ENCODE measurements at places on chromosomes 4 and X.

- no peak for DNase-seq
Measured at GRCh38 chrX:33908898-33909297, 223.2 kb downstream of the FAM47A start.

- DNase-seq = no peak
Measured at GRCh38 chrX:8849945-8850344, 48.8 kb upstream of the FAM9A start.

DNA sequence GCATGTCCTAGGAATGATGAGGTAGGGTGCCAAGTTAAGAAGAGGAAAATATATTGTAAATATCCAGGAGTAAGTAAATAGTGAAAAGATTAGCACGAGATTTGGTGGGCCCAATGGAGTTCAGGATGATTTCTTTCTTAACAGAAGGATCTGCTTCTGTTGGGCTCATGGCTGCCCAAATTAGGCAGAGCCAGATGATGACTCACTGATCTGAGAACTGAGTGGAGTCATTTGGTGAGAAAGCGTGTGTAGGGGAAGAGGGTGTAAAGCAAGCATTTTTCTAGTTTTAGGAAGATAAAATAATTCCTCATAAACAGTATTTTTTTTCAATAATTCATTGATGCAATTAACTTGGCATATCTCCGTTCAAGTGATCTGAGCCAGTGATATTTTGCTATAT lies 1.6 kb downstream of the TBX22 start:
- no peak for DNase-seq

- no peak for DNase-seq
Measured at GRCh38 chrX:41131766-41132165, 46.5 kb downstream of the USP9X start.

GRCh38 chr4:139603576-139604410 lies 47.8 kb upstream of the SETD7 start:
- no peak for DNase-seq

DNA sequence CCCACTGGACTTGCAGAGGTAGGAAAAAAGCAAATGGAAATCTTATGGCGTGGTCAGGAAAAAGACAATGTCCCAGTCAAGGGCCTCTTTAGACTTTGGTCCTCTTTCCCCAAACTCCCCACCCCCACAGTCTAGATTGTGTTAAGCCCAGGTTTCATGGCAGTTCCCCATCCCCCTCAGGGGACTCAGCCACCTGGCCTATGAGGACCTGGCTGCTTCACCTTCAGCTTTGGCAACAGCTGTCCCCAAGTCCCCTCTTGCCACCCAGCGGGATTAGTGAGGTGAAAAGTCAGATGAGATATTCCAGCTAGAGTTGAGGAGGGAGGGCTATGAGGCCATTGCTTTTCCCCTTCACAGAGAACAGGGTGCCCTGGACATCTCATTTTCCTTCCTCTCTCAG lies 457 bp downstream of the RIPPLY1 start:
- DNase-seq = no peak

DNA sequence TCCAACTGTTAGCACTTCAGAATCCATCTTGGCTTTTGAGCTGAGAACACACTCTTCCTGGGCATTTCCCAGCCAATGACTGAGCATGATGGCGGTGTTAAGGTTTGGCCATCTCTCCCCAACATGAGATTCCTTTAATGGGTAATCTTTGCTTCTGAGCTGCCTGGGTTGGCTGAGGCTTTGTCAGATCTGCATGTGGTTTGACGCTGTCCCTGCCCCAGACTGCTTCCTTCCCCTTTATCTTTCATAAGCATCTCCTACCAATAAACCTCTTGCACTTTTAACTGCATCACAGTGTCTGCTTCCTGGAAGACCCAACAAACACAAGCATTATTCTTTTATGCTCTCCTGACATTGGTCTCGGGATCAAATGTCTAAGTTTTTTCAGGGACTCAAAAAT lies 31.5 kb upstream of the DIPK2B start:
- DNase-seq = no peak

DNA sequence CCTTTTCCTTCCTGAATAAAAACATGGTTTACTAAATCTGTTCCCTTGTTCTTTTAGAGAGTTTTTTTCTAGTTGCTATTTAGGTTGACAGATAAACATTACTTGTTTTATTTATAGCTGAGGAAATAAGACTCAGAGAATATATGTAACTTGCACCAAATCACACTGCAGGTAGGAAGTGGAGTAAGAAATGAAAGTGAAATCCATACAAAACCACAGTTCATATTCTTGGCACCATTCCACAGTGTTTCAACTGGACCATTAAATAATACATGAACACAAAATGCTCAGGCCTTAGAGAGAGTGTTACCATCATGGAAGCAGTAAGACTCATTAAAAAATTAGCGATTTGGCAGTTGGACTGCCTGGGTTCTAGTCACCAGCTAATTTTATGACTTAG lies 326.9 kb upstream of the SLIT2 start:
- no peak for DNase-seq

DNA sequence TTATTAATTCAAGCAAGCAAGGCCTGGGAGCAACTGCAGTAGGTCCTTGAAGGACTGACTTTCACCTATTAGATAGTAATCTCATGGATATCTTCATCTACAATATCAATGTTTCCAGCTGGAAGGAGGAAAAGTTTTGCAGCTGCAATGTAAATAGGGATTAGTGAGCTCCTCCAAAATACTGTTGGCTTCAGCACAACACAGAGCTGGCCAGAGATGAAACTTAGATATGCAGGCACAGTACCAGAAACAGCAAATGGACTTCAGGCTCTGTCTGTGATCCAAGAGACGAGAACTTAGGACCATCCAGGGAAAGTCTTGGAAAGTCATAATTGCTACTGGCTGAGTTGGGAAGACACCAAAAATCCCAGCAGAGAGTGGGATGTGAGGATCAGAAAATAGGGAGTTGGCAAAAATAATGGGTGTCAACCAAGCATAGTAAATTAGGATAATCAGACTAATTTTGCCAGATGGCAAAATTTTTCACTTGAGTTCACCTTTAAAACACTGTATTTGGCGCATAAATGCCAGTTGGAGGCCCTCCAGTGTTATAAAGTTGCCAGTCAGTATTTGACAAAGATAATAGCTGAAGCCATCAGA lies 57.5 kb downstream of the PARM1 start:
- no peak for DNase-seq

GRCh38 chrX:135009838-135010237 lies 12.5 kb downstream of the RTL8B start:
- no peak for DNase-seq

DNA sequence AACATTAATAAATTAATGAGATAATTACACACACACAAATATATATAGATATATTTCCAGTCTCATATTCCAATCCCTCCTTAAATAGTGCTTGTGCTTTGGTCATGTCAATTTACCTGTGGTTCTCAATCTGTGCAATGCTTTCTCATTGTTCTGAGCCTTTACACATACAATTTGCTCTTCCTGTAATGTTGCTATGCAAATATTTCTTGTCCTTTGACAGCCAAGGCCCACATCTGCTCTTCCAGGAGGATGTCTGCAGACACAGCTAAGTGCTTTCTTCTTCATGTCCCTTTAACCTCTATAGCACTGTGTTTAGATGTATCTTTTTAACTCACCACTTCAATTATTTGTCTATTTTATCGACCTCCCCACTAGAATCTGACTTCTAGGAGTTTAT lies 67.3 kb upstream of the RAPGEF2 start:
- DNase-seq = no peak

DNA sequence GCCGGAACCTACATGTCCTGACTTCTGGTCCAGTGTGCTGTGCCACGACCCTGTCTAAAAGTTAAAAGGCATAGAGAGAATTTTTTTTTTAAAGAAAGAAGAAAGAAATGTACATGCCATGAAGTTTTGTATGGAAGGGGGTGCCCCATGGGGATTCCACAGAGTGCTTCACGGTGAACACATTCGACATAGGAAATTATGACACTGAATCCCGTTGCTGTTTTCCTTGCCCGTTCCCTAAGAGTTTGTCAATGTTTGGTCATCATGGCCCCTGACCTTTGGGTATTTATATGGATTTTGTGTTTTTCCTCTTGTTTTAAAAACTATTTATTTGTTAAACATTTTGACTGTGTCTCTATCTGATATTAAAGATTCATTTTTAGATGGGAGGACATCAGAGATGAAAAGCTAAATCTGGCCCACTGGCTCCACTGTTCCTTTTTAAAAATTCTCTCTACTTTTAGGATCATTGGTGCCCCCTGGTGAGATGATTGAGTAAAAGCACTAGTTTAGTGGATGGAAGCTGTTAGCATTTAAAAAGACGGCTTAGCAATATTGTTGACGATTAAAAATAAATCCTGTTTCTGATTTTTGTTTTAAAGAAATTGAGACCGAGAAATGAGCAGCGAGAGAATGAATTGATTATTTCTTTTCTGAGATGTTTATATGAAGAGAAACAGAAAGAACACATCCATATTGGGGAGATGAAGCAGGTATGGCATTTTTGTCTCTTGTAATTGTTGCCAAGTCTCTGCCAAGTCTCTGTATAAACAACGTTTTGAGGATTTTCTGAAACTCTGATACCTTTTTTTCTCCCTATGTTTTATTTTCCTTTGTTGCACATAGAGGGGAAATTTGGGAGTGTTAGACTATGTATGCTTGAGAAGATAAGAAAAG lies 75.0 kb downstream of the PTTG2 start:
- no peak for DNase-seq

DNA sequence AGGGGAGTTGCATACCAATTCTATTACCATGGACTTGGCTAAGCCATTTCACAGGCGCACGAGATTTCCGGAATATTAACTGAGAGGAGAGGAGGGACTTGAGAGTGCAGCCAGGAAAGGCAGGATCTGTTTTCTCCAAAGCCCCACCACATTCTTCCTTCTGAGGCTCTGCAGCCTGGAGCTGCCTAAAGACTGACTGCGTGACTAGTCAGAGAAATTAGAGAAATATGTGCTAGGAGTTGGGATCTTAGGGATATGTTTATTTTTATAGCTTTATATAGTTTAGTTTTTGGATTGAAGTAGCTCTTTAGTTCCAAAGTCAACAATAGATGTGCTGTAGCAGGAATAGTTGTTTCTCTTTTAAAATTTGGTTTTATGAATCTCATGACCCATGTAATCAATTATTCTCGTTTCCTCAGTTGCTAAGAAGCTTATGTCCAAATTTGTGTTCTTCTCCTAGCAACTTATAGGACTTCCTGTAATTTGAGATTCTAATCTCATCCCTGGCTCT lies 300.1 kb upstream of the DDX53 start:
- no peak for DNase-seq

- no peak for DNase-seq
Measured at GRCh38 chrX:132165651-132166050, 37.8 kb upstream of the FRMD7 start.

GRCh38 chr4:53779025-53779424 lies 187.7 kb upstream of the LNX1 start:
- no peak for DNase-seq

DNA sequence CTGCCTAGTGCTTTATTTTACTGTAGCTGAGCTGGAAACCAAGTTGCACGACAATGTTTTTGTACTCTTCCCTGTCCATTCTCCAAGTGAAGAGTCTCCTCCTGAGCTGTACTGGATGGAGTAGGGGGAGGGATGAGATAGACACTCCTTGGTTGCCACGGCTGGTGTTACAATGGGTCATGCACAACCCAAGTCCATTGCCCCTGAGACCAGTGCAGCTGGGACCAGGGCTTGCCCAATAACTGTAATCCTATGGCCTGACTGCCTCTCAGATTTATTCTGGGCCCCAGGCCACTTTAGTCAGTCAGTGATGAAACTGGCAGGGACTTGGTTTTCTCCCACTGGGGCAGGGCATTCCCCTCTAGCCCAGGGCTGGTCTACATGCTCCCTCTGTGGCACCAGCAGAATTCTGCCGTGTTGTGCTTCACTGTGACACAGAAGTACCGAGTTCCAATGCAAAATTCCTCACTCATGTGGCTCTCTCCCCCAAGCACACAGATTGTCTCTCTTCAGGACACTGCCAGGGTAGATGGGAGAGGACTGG lies 203.3 kb upstream of the PCDH18 start:
- DNase-seq = no peak

DNA sequence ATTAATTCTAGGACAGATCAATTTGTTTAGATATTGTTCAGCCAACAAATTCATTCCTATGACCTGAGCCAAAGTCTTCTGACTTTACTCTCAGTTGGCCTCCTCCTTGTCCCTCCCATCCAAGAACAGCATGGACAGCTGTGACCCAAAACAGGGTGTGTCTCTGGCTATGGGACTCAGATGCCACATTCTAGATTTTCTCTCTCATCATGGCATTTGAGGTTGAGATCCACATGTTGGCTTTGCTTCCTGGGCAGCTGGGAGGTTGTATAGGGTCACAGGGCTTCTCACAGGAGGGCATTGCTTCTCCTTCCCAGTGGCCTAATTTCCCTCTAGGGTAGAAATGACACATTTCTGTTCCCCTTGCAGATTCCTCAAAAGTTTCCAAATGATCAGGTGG lies 22.6 kb upstream of the EGF start:
- DNase-seq = no peak

DNA sequence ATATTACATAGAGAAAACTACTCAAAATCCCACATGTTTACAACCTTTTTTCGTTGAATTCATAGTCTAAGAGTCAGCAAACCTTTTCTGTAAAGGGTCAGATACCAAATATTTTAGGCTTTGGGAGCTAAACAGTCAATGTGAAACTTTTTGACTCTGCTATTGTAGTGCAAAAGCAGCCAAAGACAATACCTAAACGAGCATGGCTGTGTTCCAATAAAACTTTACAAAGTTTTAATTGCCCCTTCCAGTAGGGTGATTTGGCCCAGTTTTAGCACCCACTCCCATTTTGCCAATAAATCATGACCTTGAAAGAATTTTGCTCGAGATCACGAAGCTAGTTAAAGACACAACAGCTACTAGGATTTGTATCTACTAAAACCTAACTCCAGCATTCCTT lies 147.2 kb downstream of the ANKRD50 start:
- DNase-seq = no peak

DNA sequence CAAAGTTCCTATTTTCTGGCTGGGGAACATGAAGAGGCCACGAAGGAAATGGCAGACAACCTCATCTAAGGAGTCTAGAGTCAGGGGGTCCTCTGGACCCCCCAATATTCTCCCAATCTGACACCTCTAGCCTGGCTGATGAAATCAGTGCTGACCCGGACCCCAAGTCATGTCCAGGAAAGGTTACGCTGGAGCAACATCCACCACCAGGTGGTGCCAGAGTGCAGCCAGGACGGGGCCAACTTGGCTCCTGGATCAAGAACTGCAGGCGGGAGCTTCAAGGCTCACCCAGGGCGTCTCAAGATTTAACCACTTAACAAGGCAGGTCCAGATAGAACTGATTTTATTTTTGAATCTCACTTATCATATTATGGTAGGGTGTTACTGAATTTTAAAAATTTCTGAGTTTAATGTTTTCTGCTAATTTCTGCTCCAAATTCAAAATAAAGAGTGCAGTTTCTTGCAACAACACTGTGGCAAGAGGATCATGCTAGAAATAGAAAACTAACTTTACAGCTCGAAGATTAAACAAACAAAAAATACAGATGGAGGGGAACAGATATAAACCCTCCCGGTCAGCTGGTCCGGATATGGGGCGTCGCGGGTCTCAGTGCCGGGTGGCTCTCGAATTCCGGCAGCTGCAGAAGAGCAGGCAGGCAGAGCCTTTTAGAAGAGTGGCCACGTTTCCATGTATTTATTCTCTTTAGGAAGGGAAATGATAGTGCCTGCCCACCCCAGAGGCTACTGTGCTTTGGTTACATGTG lies 135.5 kb downstream of the AFAP1 start:
- DNase-seq = peak; percentile 84

Measured in stimulated activated CD4-positive, alpha-beta T cell treated with anti-CD3 and anti-CD28 coated beads, TNF-alpha, amount 100 ng/mL, for 1 hour (primary cell).